AG08395 (cell line): ENCODE measurements at places on chromosomes 12 and 14.

- DNase-seq: no peak
Observed at GRCh38 chr12:122880155-122880667, 15.7 kb downstream of the VPS37B start.

GRCh38 chr12:65590318-65590717, 234.0 kb upstream of the HMGA2 start:
- DNase-seq: no peak

DNA sequence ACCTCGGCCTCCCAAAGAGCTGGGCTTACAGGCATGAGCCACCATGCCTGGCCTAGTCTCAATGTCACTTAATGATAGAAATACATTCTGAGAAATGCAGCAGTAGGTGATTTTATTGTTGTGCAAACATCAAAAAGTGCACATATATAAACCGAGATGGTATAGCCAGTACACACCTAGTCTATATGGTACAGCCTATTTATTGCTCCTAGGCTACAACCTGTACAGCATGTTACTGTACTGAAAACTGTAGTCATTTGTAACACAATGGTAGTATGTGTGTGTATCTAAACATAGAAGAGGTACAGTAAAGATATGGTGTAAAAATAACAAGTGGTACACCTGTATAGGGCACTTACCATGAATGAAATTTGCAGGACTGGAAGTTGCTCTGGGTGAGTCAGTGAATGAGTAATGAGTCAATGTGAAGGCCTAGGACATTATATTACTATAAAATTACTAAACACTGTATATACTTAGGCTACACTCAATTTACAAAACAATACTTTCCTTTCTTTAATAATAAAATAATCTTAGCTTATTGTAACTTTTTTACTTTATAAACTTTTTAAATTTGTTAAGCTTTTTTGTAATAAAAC, 166.7 kb upstream of the SYT1 start:
- no peak for DNase-seq

- no peak for DNase-seq
Observed at GRCh38 chr12:6279256-6279628, 31.2 kb upstream of the PLEKHG6 start.

- no peak for DNase-seq
Observed at GRCh38 chr14:103404920-103405319, 19.7 kb downstream of the MARK3 start.

DNA sequence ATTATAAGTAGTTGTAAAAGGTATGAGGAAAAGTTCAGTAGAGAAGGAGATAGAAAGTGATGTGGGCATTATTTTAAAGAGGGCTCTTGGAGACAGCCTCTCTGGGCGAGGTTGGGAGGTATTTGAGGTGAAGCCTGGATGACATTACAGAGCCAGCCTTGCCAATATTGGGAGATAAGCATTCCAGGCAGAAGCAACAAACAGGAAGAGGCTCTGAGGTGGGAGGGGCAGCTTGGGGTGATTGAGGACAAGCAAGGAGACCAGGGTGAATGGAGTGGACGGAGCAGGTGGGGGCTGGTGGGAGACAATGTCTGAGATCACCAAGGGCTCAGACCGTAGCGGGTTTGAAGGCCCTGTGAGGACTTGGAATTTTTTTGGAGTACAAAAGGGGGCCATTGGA, 87.3 kb downstream of the DYRK2 start:
- DNase-seq: no peak

DNA sequence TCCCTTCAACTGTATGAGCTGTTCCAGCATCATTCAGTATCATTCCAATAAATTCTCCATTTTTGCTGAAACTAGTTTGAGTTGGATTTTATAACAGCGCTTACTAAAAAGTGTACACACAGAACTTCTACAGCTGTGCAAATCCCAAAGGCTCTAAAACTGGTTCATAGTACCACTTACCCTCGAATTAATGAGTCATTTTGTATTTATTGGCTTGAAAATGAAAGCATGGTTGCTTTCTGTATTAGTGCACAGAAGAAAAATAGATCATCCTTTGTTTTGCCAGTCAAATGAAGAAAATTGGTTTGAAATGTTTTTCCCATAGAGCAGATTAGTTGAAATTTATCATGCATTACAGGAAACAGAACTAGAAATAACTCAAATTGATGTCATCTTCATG, 268.3 kb upstream of the CPNE8 start:
- no peak for DNase-seq

GRCh38 chr12:128137140-128137539, 129.8 kb upstream of the TMEM132C start:
- no peak for DNase-seq

GRCh38 chr14:101721951-101722661, 39.4 kb upstream of the PPP2R5C start:
- DNase-seq: peak; percentile 34

GRCh38 chr14:52380294-52380693, 66.2 kb downstream of the PTGER2 start:
- no peak for DNase-seq

DNA sequence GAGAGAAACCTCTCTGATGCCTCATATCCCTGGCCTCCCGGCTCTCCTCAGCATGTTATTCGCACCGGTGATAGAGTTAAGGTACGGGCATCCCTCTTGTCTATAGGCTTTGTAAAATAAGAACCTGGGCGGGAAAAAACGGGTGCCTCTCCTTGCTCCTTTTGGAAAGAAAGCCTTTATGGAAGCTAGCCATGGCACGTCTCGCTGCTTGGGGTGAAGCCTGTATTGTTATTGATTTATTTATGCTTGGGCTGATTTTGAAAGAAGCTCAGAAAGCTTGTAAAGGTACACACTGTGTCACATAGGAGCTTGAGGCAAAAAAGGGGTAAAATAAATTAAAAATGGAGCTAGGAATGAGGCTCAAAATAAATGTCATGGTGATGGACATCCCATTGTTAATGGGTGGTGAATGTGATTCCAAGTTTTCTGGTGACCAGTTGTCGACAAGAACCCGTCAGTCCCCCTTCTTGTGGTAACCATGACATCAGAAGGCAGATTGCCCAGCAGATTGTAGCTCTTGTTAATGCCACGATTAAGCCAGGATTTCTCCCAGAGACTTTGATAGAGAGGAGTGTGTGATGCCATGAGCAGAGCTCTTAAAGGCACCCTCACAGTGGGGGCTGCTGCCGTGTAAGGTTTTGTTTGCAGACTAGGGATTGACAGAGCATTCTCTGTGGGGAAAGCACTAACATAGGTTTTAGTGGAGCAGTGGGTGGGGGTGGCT, 50.4 kb upstream of the ASPG start:
- no peak for DNase-seq

GRCh38 chr12:5429741-5430557, 2.0 kb upstream of the NTF3 start:
- no peak for DNase-seq

DNA sequence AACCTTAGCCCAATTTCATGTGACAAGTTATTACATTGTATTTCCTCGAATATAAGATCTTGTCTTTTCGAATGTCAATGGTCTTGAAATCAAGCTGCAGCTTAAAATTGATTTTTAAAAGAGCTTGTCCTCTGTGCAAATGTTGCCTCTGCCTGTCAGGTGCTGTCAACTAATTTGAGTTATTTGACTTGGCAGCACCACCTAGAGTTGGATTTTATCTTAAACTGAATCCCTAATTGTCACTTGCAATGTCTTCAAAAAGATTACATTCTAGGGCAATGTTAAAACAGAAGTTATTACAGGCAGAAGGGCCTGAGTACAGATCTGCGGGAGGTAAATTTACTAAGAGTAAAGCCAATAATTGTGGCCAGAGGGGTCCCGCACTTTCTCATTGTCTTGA, 26.2 kb upstream of the TUNAR start:
- DNase-seq: no peak

DNA sequence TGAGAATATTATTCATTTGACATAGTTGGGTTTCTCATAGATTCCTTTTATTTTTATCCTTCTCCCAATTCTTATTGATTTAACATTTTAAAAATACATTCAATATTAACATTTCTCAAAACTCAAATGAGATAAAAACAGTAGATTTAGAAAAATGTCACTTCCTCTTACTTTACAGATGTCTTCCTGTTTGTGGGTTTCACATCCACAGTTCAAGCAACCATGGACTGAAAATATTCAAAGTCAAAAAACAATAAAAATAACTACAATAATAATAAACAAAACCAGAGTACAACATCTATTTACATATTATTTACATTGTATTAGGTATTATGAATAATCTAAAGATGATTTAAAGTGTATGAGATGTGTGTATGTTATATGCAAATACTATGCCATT, 111.3 kb upstream of the SLC16A7 start:
- DNase-seq: no peak

DNA sequence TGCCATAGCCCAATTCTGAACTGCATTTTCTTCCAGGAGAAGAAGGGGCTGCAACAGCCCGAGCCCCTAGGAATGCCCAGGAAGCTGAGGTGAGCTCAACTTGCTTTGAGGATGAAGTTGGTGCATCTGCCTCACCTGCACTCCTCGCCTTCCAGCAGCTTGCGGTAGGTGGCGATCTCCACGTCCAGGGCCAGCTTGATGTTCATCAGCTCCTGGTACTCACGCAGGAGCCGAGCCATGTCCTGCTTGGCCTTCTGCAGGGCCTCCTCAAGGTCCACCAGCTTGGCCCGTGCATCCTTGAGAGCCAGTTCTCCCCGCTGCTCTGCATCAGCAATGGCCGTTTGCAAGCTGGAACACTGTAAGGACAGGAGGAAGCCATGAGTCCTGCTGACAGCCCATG, 6.0 kb downstream of the KRT75 start:
- no peak for DNase-seq

DNA sequence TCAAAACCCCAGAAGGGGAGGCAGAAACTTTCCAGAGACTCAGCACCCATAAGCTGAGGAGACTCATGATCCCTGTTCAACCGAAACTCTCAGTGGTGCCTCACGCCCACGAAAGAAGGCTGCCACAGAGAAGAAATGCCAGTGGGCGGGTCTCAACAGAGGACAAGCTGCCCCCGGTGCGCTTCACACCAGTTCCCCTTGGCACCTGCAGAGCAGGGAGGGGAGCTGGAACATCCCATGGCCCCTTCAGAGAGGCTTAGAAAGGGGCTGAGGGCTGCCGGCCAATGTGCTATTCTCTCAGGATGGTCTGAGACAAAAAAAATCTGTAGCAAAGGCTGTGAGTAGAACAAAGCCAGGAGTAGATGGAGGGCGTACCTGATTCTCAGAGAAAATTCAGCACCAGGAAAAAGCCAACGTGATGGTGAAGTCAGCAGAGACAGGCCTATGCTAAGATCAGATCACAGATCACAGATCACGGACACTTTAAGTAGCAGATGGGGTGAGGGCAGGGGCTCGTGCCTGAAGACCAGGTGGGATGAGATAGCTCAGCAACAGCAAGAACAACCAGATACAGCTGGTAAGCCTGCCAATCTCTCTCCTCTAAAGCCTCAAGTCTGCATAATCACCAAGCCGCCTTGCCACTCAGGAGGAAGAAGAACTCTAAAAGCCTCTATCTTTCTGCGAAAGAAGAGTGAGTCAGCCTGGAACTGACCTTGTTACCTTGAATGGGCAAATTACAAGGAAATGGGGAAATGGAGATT, 206.4 kb upstream of the GRIP1 start:
- no peak for DNase-seq

- no peak for DNase-seq
Observed at GRCh38 chr12:92133171-92133570, 12.5 kb downstream of the BTG1 start.

DNA sequence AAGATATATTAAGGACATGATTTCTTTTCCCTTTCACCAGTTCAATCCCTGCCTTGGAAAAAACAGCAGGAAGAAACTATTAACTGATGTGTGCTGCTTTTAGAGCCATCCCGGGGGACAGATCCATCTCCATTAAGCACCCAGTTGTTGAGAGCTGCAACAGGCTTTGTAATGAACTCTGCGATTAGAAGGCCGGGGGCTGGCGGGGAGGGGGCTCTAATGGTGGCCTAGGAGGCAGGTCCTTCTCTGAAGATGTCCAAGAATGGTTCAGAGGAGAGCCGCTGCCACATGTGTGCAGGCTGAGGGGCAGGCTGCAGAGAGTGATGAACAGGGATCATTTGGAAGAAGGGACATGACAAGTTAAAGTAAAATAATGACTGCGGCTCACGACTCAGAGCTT, 67.8 kb downstream of the GALNT8 start:
- no peak for DNase-seq

GRCh38 chr12:15823360-15824128, 34.4 kb upstream of the EPS8 start:
- no peak for DNase-seq

- DNase-seq: no peak
Observed at GRCh38 chr12:12822886-12823285, 9.7 kb downstream of the DDX47 start.

DNA sequence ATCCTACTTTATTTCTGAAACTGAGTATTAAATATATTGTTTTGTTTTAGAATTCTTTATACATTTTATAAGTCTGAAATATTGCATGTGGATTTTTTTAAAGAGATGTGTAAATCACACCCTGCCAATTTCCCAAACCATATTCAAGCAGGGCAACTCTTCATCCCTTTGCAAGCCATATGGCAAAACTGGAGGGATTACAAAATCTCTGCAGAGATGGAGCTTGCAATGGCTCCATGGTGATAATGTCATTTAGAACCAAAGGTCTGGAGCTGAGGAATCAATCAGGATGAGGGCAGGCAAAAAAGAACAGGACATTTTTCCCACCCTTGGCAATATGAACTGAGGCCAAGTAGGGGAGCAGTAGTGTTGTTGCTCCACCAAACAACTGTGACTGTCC, 173.4 kb downstream of the BMP4 start:
- DNase-seq: no peak

DNA sequence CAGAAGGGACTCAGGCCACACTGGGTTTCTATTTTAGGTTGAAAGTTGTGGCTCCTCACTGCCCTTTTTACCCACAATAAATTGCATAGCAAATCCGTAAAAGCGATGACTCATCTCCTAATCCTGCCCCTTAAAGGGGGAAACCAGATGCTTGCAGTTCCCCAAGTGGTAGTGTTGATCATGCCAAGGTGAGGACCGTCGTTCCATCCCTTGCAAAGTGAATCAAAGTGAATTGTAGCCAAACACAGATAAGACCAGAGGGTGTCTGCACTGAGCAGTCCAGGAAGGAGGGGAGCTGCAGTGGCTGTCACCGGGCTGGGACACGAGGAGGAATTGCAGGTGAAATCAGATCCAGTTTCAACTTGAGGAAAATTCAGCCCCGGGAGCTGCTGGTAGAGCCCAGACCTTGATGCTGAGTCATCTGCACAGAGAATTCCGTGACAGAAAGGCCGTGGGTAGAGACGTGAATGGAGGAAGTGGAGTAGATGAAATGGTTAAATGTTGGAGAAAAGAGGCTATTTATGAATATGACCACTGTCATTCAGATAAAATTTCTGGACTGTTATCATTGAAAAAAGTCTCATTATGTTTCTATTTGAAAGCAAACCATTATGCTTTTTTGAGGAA, 44.2 kb upstream of the MMP17 start:
- DNase-seq: peak; percentile 76

GRCh38 chr14:84436528-84436927, 1093.4 kb upstream of the FLRT2 start:
- no peak for DNase-seq

GRCh38 chr12:79873201-79873600, 61.7 kb downstream of the PPP1R12A start:
- no peak for DNase-seq

- DNase-seq: peak; percentile 77
Observed at GRCh38 chr14:90495357-90496276, 98.8 kb downstream of the CALM1 start.
